Stimulated activated CD8-positive, alpha-beta memory T cell treated with anti-CD3 and anti-CD28 coated beads, Interleukin-15, amount 100 ng/mL, for 24 hours (primary cell): ENCODE measurements at places on chromosomes 16 and 17.

GRCh38 chr16:1575578-1575977, 36.3 kb downstream of the IFT140 start:
- DNase-seq: no peak

GRCh38 chr17:33871720-33872540, 383.2 kb upstream of the CCL2 start:
- DNase-seq: no peak

DNA sequence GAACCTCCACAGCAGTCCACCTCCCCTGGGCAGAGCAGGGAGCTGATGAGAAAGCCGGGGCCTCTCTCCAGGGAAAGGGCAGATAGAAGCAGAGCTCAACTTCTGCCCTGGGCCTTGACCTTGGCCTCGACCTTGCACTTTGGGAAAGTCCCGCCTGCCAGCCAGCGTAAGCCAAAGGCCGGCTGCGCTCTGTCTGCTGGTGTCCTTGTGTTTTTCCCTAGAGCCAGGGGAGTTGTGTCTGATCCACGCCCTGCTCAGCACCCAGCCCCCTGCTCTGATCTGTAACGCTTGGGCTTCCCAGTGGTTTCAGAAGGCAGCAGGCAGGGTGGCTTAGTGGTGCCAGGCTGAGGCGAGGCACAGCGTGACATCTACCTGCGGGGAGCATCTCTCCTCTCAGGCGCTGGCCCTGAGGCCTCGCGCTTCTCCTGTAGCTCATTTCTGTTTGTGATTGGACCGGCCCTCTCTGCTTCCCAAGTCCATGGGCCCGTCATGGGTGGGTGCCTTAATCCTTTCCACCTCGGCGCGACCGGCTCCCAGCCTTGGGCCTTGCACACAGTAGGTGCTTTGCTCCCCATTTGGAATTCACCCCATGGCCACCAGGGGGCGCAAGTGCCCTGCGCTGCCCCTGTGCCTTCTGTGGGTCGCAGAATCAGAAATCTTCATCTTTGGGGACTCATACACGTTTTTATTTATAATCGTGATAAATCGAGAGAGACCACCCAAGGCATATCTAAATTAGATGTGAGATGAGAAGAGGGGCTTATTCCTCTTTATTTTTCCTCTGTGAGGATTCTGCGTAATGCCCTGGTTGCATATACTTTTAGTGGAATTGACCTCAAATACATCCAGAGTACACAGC, 24.2 kb downstream of the SGSH start:
- peak; percentile 28 for DNase-seq

GRCh38 chr17:28536532-28537218, 15.7 kb downstream of the UNC119 start:
- no peak for DNase-seq

DNA sequence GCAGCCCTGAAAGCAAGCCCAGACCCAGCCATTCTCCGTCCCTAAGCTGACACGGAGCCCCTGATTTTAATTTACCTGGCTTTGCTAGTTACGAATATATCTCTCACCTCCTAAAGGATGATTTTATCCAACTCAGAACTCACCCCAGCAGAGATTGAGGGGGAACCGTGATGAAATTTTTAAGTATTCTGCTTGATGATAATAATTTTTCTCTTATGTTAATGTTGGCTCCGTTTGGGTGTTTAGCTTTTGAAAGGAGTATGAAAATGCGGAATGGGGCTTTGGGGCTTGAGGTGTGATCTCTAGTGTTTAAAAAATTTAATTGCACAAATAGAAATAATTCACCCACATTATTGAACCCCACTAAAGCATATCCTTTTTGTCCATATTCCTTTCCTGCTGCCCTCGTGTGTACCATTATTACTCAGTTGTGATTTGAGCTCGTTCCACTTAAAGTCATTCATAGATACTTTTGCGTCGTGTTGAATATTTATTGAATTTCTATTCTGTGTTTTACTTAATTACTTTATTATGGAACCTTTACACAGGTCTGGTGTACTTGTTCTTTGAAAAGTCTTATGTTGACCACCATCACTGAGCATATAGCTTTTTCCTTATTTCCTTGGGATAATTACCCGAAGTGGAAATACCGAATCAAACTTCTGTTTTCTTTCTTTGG, 775 bp downstream of the PRPSAP2 start:
- DNase-seq: no peak

DNA sequence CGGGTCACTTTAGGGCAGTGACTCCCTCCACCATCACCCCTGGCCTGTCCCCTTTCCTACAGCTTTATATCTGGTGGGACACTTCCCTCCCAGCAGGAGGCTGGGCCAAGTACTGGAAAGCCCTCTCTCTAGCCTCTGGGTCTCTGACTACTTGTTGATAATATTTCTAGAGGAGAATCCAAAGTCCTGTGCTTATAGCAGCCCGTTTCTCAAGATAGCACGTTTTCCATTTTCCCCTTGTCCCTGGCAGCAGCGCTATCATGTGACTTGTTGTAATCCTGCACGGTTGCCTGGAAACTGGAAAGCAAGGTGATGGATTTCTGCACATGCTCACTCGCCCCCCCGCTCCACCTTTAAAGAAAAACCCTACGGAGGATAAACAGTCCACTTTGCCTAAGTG, 3.3 kb upstream of the AXIN2 start:
- no peak for DNase-seq

DNA sequence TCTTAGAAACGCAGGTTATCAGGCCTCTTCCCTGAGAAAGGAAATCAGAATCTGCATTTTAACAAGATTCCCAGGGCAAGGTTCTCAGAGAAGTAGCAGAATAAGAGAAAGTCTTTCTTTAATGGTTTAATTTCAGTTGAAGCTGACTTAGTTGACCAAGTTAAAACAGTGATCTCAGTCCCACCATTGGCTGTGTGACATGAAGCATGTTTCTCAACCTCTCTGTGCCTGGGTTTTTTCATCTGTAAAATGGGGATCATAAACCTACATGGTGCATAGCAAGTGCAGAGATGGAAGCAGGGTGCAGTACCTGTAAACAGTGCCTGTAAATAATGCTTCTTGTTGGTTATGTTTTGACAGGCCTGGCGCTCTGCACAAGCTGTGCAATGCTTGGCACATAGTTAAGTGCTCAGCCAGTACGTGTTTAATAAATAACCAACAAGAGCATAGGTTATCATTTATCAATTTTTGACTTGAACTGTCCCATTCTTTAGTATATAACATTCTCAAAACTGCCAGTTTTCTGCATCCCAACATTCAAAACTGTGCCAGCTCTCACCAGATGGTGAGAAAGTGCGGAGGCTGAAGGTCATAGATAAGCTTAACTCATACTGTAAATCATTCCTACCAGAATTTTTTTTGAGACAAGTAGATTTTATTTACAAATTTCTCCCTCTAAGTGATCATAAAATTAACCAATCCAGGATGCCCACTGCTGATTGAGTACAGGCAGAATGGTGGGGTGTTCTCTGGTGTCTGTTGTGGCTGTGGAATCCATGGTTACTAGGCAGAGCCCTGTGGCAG, 6.9 kb downstream of the C17orf67 start:
- DNase-seq: no peak

DNA sequence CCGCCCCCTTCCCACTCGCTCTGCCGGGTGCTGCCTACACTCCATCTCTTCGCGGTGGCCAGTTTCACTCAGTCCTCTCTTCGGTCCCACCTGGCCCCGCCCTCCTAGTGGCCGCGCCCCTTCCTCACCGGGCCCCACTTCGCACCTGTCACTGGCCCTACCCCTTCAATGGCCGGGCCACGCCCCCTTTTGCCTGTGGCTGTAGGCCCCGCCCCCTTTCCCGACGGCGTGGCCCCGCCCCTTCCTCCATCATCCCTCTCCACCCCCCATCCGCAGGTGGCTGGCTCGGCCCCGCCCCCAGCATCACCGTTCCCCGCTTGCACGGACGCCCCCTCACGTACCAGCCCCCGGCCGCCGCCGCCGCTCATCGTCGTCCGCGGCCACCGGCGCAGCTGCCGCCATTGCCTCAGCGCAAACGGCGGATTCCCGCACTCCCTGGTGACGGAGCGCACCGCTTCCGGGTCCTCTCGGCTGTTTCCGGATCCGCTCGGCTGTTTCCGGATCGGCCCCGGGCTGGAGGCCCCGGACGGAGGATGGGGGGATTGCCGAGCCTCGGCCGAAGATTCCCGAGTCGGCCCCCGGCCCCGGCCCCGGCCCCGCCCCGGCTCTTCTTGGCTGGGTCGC, at the start of gene RABEP2:
Gene RABEP2, minus strand, starts transcription at position 477 of the 624 bp plus-strand sequence. Its CDS starts 75 bp downstream, at position 402.
- DNase-seq: peak; percentile 97

DNA sequence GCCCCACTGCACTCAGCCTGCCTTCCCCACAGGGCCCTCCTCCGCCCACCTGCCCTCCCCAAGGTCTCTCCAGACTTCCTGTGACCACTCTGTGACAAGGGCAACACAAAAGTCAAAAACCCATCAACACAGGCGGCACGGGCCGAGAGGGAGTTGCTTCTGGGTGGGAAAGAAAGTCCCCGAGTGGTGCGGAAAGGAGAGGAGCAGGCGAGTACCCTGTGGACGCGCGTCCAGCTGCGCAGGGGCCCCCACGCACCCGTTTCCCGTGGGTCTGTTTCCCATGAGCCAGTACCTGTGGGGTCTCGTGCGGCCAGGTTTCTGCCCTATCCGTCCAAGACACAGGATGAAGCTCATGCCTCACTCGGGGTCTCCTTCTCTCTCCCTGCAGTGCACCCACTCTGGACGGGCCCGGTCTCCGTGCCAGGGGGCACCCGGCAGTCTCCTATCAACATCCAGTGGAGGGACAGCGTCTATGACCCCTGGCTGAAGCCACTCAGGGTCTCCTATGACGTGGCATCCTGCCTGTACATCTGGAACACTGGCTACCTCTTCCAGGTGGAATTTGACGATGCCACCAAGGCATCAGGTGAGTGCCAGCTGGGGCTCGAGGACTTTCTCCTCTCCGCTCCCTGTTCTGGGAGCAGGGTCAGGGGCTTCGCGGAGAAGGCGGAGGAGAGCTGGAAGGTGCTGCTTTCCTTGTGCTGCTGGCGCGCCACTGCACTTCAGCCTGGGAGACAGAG, 12.2 kb downstream of the CD2BP2 start:
- no peak for DNase-seq

DNA sequence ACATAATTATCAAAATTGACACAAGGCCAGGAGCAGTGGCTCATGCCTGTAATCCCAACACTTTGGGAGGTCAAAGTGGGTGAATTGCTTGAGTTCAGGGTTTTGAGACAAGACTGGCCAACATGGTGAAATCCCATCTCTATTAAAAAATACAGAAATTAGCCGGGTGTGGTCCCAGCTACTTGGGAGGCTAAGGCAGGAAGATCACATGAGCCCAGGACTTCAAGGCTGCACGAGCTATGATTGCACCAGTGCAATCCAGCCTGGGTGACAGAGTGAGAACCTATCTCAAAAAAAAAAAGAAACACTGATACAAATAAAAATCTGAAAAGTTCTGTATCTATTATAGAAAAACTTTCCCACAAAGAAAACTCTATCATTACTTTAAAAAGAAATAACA, 15.5 kb downstream of the MYH10 start:
- DNase-seq: no peak

DNA sequence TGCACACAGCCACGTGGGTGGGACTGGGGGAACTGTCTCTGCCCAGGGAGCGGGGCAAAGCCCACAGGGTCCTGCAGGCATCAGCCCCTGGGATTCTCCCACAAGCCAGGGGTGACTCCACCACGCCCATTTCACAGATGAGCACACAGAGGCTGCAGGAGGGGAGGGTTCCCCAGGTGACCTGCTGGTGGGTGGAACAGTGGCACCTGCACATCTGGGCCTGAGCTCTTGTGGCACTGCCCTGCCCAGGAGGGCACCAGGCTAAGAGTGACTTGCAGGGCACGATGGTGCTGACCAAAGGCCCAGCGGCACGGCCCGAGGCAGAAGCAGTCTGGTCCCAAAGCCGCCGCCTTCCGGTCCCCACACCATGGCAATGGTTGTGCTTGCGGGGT, 23.9 kb downstream of the PIEZO1 start:
- DNase-seq: no peak

DNA sequence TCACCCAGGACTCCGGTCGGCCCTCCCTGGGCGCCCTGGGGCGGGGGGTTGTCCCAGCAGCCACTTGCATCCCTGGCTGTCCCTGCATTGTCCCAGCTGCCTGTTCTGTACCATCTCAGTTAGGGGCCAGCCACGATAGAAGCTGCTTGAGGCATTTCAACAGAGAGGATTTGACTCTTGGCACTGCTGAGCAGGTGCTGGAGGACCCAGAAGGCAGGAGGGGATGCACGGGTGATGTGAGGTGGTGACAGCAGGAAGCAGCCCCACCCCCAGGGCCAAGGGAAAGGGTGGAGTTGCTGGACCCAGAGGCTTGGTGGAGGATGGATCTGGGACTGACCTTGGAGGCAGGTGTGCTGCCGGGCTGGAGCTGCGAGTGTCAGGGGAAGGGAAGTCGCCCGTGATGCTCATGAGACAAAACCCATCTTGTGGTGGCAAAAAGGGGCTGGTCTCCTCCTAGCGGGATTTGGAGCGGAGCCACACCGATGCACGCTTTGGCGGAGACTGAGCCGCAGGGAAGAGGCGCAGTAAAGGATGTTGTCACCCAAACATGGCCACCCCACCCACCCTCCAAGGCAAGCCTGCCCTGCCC, 188.0 kb upstream of the GSE1 start:
- DNase-seq: no peak

- no peak for DNase-seq
Observed at GRCh38 chr16:75792771-75793492, 66.6 kb upstream of the CPHXL start.

DNA sequence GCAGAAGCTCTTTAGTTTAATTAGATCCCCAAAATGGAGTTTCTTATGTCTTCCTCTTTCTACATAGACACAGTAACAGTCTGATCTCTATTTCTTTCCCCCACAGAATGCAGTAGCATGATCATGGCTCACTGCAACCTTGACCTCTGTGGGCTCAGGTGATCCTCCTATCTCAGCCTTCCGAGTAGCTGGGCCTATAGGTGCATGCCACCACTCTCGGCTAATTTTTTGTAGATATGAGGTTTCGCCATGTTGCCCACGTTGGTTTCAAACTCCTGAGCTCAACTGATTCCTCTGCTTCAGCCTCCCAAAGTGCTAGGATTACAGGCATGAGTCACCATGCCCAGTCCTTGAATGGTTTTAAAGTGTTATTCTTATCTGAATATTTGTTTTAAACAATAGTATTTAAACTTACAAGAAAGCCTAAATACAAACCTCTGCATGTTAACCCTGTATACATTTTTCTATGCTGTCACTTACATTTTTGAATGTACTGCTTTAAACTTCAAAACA, 120.6 kb downstream of the GOSR1 start:
- no peak for DNase-seq

GRCh38 chr17:34740565-34741520, 161.5 kb downstream of the TMEM132E start:
- no peak for DNase-seq

DNA sequence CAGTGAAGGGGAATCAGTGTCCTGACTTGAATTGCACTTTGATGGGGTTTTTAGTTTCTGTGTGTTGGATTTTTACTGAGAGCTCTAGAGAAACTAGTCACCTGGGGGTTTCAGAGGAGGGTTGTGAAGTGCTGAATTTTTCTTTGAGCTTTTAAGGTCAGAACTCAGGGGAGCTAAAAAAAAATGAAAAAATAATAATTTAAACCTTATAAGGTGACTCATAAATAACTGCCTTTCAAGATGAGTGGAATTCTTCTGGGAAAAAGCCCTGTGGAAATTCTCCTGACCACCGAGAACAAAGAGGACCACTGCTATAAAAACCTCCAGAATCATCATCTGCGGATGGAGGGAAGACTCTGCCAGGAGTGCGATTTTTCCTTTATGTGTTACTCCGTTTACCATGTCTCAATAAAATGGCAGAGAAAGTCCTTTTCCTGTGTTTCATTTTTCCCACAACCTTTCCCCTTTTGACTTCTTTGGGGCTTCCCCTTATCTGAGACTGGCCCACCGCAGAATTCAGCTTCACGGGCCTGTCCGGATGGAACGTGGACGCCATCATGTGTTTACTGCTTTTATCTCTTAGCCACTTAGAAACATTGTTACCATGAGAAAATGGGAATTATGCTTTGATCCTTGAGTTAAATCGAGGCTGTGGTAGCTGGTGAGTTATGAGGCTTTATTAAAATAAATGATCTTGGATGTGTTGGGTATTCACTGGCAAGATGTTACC, 39.7 kb downstream of the RPTOR start:
- DNase-seq: no peak
